NCI-H748 treated with DMSO at 0.1 percent for 48 hours (cell line): ENCODE measurements at places on chromosomes 7 and 10.

- no peak for DNase-seq
These were observed 114.9 kb upstream of the PRSS58 start for GRCh38 chr7:142372727-142373126.

GRCh38 chr7:5437987-5438386, 14.4 kb upstream of the TNRC18 start:
- no peak for DNase-seq

DNA sequence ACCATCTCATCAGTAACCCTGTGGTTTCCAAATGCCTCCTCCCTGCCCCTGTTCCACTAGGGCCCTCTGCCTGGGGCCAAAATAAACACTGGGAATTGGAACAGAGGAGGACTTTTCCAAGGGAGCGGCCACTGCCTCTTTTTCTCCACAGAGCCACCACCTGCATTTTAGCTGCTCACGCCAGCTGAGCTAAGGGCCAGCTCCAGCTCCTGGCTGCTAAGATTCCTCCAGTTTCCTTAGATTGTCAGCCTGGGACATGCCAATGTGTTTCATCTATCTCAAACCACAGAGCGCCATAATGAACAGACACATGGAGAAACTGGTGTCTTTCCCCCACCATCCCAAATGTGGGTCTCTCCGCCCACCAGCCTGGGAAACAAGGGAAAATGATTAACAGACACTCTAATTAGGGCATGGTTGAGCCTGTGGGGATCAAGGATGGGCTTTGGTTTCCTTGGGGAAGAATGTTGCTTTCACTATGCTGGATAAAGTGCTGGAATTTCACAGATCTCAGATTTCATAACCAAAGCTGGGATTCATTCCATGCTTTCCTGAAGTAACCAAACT, 52.2 kb downstream of the ASB13 start:
- DNase-seq: no peak

- DNase-seq: no peak
These were observed 450.0 kb upstream of the FZD8 start for GRCh38 chr10:36092116-36092515.

GRCh38 chr10:5211696-5212536, 15.3 kb downstream of the AKR1C4 start:
- DNase-seq: no peak

DNA sequence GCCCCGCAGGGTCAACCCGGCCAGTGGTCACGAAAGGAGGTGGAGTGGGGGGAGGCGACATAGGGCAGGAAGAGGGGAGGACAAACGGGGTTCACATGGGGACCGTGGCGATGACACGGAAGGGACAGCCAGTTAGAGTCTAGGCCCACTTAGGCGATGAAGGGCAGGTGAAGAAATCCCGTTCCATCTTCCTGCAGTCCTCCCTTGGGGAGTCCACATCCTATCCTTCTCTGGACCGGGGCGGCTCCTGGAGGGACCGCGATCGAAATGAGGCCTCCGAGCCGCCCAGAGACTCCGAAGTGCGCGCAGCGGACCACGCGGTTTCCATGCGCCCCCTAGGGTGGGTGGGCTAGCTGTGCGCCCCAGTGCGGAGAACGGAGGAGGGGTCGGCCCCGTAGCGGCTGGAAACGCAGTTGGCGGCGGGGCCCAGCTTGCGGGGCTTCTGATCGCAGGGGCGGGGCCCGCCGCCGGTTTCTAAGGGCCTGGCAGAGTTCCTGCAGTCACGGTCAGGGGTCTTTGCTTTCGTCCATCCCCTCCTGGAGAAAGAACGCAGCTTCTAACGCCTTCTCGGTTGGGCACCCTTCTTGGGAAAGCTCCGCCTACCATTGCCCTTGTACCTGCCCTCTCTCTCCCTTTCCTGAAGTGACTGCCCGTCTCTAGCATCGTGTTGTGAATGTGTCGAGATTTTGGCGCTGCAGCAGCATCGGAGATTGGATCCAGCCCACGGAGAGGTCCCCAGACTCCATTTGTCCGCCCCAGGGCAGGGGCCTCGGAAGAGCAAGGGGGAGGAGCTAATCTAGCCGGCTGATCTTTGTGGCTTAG, 17.9 kb upstream of the TMEM225B start:
- DNase-seq: peak; percentile 46

- DNase-seq: no peak
These were observed 60.1 kb downstream of the OGDH start for GRCh38 chr7:44666566-44666965.

DNA sequence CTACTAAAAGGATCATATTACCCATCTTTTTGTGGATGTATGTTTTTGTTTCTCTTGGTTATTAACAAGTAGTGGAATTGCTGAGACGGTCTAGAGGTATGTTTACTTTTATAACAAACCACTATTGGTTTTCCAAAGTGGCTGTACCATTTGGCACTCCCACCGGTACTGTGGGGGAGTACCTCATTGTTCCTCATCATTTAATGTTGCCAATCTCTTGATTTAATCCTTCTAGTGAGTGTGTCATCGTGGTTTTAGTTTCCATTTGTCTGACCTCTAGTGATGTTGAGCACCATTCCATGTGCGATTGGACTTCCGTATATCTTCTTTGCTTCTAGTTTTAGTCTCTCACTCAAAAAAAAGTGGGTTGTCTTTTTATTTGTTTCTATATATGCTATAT, 50.4 kb downstream of the RBM33 start:
- DNase-seq: no peak

DNA sequence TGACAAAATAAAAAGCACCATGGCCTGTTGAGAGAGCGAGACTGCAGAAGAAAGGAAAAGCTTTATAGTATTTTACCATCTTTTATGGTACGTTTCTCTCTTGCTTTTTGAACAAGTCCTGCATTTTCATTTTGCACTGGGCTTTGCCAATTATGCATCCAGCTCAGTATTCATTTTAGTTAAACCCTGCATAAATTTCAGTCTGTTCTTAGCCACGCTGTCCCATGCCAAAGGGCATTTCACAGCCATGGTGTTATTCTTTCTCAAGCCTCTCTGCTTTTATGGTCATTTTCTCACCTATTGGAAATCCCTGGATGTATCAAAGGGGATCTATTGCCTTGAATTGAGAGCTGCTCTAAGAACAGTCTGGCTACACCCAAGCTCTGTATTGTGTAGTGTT, 30.8 kb upstream of the DNAJC1 start:
- DNase-seq: no peak

DNA sequence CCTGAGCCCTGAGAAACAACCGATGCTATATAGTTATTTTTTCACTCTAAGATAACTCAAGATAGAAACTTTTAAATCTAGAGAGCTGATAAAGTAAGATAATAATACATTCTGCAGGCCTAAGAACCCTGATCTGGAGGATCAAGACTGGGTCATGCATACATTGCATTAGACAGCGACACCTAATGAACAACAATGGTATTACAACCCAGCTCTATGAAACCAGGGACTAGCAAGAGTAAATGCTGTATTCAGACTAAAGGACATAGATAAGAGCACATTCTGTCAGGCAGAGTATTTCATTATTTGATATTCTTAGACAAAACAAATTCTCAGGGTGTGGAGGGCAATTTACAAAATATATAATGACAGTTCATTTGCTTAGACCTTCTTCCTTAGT, 148.6 kb downstream of the GRK5 start:
- DNase-seq: no peak

DNA sequence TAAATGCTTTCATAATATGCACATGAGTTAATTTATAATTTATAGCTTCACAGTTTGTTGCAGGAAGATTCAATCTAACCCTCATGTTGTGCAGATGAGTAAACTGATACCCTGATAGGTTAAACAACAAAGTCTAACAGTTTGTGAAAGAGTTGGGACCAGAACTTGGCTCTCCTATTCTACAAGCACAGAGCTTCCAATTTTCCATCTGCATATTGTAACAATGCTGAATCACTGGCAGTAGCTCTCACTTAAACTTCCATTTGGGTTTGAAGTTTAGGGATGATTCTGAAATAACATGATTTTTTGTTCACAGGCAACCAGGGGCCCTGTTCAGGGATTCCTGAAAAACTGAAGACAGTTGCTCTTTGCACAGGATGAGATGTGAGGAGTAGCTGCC, 179.3 kb downstream of the XPNPEP1 start:
- no peak for DNase-seq

- DNase-seq: peak; percentile 91
These were observed 4.6 kb downstream of the LFNG start for GRCh38 chr7:2523941-2524807.

DNA sequence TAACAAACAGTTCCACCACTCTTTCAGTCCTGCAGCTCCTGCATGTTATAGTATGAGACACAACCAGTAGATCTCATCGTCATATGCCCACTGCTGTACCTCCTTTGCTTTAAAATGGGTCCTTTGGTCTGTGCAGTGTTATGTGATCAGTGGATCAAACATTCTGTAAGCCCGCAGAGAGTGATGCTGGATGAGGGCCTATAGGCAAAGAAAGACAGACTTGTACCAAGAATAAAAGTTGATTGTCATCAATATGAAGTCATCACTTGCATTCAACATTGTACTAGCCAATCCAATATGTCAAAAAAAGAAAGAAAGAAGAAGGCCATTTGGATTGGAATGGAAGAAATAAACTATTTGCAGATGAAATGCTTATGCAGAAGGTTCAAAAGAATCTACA, 79.8 kb upstream of the PHYHIPL start:
- DNase-seq: no peak

DNA sequence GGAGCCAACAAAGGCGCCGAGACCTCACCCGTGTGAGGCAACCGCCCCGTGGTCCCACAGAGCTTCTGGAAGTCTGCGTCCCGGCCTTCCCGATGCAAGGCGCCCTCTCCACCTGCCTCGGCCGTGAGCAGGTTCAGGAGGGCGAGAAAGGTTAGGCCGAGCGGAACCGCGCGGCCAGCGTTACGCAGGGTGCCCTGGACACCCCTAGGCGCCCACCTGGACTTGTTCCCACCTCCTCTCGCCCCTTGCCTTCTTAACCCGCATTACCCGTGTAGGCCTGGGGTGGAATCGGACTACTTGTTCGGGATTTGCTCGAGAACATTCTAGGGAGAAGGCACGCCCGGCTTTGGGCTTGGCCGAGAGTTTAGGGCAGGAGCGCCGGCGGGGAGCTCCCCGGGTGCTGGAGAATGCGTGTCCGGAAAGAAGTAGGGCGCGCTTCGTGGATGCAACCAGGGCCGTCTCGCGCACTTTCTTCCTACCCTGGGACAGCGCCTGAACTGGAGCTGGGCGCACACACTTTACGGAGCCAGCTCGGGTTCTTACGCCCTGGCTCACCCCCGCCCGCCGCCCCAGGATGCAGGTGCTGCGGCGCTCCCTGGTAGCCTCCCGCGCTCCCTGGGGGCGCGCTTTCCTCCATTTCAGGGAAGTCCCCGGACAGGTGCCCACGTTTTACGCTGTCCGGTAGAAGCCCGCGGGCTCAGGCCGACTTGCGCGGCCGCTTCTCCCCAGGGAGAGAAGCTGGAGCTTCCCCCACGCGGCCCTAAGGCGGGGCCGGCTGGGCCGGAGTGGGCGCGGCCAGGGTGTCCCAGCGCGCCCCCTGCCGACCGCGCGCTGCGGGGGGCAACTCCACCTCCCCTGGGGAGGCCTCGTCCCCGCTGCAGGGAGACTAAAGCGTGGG, 74.5 kb downstream of the INSIG1 start:
- no peak for DNase-seq

GRCh38 chr7:124032369-124033094, at the start of gene TMEM229A:
Gene TMEM229A, minus strand, starts transcription at chr7:124033067. Its CDS starts 64 bp downstream, at chr7:124033003.
- peak; percentile 36 for DNase-seq

GRCh38 chr10:6292741-6293151, 90.0 kb downstream of the PFKFB3 start:
- no peak for DNase-seq

- DNase-seq: no peak
These were observed 25.5 kb downstream of the ARHGAP22 start for GRCh38 chr10:48579251-48579960.

DNA sequence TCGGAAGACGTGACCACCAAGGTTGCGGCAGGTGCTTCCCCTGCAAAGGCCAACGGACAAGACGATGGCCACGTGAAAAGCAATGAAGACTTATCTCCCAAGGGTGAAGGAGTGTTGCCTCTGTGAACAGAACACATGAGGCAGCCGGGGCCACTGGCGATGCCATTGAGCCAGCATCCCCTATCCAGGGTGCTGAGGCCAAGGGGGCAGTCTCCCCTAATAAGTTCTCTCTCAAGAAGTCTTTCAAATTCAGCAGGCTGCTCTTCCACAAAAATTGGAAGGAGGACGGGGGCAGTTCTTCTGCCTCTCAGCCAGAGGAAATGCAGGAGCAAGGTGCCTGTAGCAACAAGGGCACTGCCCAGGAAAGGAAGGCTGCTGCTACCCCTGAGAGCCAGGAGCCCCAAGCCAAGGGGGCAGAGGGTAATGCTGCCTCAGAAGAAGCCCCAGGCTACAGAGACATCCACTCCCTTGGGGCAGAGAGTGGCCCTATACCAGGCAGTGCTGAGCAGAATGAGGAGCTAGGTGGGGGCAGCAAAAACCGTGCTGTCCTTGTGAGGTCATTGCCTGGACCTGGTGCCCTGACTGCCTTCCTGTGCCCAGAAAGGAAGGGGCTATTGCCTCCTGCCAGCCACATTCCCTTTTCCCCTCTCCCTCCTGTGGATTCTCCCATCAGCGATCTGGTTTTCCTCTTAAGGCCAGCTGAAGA, 17.3 kb downstream of the NT5C2 start:
- DNase-seq: no peak

DNA sequence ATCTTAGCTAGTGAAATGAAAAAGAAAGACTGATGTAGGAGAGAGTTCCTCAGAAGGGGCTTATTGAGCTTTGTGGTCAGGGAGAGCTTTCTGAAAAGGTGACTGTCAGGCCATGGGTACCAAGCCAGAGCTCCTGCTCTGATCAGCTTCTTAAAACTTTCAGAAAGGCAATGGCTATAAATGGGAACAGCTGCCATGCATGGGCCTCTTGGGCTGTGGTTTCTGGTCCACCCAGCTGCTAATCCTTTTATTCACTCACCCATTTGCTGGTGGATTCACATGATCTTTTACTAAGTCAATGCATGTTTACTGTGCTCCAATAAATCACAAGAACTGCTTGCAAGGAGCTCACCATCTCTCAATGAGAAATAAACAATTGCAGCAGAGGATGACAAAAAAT, 60.1 kb upstream of the ZPBP start:
- DNase-seq: no peak

- DNase-seq: no peak
These were observed 26.0 kb upstream of the MCU start for GRCh38 chr10:72665925-72666324.

- DNase-seq: peak; percentile 44
These were observed 98.8 kb upstream of the ZNF722 start for GRCh38 chr7:63899691-63900393.

DNA sequence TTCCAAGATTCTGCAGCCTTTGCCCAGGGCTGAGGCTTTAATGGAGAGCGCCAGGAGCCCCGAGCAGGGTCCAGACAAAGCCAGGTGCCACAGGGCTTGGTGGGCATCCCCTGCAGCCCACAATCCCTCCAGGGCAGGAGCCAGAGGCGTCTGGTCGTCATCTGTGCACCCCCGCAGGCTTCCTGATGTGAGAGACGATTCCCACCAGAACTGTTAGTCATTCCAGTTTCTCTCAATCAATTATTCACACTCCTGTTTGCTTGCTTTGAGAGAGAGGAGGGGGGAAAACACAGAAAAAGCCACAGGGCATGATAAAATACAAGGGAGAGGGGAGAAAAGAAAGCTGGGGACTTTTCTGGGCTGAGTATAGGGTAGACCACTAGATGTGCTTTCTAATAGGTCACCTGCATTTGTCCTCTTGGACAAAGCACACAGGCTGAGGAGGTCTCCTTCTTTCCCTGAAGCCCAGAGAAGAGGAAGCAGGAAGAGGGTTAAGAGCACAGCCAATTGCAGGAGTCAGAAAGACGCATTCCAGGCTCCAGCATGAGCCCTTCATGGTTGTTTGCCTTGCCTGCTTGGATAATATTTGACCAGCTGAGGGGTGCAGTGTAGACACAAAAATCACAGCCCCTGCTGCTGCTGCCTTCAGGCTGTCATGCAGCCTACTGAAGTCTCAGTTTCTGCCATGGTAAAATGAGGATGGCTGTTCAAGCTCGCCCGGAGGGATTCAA, 194.4 kb downstream of the PLXNA4 start:
- peak; percentile 56 for DNase-seq
